ENCODE measurements at places on chromosomes 16 and 17.

- DNase-seq: no peak
Measured at GRCh38 chr17:2784864-2785263, 11.4 kb upstream of the RAP1GAP2 start.

DNA sequence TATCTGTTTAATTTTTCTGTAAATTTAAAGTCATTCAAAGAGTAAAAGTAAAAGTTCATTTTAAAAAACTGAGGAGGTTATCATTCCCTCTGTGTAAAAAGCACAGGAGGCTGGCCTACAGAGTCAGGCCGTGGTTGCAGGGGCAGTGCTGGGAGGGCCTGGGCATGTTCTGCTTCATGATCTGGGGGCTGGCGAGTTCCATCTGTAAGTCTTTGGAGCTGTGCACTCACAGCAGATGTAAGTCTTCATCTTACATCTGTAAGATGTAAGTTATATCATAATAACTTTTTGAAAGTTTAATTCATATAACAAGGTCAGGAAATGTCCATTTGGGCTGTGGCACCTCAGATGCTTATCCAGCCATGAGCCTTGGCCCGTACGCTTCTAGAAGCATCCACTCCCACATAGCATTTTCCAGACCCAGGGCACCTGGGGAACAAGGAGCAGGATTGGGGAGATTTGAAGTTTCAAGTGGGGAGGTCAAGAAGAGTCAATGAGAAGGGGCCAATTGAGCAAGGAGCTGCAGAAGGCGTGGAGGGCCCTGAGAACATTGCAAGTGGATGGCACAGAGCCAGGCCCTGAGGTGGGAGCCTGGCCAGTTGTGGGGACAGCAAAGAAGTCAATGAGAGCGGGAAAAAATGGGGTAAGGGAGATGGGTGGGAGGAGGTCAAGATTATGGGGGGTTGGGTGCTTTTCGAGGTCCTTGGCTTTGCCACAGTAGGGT lies 54.1 kb downstream of the TNFRSF13B start:
- no peak for DNase-seq

DNA sequence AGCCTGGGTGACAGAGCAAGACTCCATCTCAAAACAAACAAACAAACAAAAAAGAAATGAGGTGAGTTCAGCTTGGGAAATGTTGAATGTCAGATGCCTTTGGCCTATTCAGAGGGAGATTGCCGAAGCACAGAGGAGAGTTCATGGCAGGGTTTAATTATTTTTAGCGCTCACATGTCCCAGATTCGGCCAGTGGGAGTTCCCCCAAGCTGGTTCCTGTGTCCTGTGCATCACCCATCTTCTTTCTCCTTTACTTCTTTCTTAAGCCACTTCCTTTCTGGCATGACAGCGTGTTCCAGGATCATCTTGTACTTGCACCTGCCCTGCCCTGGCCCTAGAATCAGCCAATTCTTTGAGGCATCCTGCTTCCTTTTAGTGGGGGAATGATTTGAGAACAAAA lies 9.2 kb downstream of the MPV17L start:
- DNase-seq: no peak

DNA sequence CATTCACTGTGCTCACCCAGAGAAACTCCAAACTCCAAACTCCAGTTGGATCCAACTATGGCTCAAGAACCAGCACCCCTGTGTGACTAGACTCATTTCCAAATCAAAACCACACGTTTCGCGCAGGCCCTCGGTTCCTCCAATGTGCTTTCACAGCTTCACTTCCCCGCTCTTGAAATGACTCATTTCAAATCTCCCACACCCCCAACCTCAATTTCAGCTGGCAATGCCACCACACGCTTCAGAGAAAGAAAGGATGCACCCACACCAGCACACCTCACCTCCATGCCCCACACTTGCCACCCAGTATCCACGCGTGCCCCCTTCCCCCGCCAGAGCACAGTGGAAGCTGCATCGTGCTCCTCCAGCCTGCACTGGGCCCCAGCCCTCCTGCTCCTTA lies 9.0 kb downstream of the TMEM92 start:
- DNase-seq: no peak

- DNase-seq: no peak
Measured at GRCh38 chr17:29728490-29728889, 105.8 kb upstream of the CORO6 start.

DNA sequence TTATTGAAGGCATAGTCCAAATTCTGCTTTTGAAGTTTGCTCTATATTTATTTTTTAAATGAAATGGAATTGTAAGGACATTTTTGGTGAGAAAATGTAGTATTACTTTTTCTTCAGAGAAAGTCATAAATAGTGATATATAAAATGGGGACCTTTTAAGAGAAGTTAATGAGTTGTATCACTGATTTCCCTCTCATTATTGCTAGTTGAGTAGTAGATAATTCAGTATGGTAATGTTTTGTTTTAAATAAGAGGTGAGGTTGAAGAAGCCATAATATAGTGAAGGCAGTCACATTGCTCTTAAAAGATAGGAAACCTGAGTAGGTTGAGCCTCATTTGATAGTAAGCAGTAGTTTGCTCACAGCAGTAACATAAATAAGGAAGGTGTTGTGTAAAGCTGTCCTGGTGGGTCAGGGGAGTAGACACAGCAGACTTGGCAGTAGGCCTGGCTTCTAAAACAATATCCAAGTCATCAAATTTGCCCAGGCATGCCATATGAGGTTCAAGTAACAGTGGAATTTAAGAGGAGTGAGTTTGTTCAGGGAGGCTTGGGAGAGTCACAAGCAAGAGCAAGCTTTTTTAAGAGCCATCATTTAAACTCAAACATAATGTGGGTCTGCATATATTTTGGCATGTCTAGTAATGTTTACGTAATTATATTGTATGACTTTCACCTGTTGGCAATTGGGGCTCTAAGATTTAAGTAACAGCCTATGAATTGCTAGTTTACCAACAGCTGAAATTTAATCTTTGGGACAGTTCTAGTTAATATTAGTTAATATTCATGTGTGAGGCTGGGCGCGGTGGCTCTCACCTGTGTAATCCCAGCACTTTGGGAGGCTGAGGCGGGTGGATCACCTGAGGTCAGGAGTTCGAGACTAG lies 6.5 kb downstream of the NFATC3 start:
- DNase-seq: no peak

Data from SK-N-MC (cell line).